ENCODE measurements at places on chromosomes 11 and 22. TPM values are rescaled to one million over a fixed set of nuclear protein-coding genes. Genes with fewer than 3 reads are reported as not detected.

OR52N4 gene
- not detected for total RNA-seq

GRCh38 chr22:23245799-23246136 lies 65.5 kb downstream of the BCR start:
- H3K36me3 ChIP-seq = no peaks in the 10 kb centered on the region
- no peaks in the 10 kb centered on the region for H3K27me3 ChIP-seq
- H3K27ac ChIP-seq = no peak overlapping the region
- DNase-seq = no peak
- peaks cover 14% of the 10 kb centered on the region for H3K4me1 ChIP-seq
- no peak overlapping the region for H3K4me3 ChIP-seq

DNA sequence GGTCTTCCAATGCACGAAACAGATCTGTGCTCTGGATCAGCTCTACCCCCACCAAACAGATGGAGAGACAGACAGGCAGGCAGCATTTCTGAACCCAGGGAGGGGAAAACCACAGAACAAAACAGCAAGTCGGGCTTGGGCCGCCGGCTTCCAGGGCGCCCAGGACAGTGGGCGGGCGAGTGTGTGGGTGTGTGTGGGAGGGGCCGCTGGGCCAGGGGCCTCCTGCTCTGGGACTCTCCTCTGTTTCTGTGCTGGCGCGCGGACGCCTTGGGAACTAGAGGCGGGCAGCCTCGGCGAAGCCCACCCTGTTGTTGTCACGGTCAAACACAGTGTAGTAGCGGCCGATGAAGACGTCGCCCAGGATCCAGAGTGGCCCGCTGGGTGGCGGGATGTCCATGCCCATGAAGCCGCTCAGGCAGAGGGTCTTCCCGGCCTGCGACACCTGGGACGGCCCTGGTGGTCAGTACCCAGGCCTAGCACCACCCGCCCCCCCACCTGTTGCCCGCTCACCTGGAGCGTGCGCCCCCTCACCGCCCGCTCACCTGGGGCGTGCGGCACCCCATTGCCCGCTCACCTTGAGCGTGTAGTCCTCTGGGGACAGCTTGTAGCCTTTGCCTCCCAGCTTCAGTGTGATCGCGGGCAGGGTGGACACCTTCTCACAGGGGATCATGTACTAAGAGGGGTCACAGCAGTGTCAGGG lies 3.0 kb upstream of the IFITM10 start:
- H3K27ac ChIP-seq = no peak overlapping the region
- DNase-seq = no peak
- H3K4me1 ChIP-seq = no peaks in the 10 kb centered on the region

DNA sequence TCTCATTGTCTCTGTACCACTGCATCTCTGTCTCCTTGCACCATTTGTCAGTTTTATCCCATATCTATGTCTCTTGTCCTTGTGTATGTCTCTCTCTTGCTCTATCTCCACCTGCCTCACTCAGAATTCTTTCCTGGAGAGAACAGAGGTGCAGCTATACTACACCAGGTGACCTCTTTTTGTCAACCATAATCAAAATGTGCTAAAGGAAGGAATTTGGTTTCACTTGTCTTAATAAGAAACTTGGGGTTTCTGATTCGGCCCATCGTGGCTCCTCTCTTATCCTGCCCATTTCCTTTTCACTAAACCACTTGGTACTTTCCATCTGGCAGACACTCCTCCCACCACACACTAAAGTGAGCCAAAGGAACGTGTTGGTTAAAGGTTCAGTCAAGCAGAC lies 2.0 kb upstream of the C11orf42 start:
- H3K36me3 ChIP-seq = no peaks in the 10 kb centered on the region
- no peaks in the 10 kb centered on the region for H3K27me3 ChIP-seq

RAG1 gene
- total RNA-seq = 0.23 TPM

All from PC-3 (cell line).